ENCODE measurements at places on chromosomes 12 and 14. TPM values are rescaled to one million over a fixed set of nuclear protein-coding genes. Genes with fewer than 3 reads are reported as not detected.

The IL22 gene
- 52.3 TPM for total RNA-seq

The DCAF4 gene
- 25.2 TPM for total RNA-seq

The PYGL gene
- 3.9 TPM for total RNA-seq

The TAS2R42 gene
- not detected for total RNA-seq

The WNT5B gene
- total RNA-seq: 0.26 TPM

The NPFF gene
- total RNA-seq: not detected

The PLEKHD1 gene
- 0.11 TPM for total RNA-seq

Measured in activated T-helper 17 cell treated with anti-CD3 and anti-CD28 coated beads, Interleukin-2, amount 50 U/mL, for 72 hours (primary cell).